SW 1271 (cell line): ENCODE measurements at places on chromosomes 2 and 18.

DNA sequence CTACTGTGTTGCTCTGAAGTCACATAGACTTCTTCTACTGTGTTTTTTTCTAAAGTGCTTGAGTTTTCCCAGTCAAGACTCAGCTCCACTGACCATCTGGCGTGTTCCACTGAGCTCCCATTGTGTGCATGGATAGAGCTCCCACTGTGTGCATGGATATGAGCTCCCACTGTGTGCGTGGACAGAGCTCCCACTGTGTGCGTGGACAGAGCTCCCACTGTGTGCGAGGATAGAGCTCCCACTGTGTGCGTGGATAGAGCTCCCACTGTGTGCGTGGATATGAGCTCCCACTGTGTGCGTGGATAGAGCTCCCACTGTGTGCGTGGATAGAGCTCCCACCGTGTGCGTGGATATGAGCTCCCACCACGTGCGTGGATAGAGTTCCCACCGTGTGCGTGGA is 148.3 kb upstream of the ALKAL2 start:
- DNase-seq, result no peak

DNA sequence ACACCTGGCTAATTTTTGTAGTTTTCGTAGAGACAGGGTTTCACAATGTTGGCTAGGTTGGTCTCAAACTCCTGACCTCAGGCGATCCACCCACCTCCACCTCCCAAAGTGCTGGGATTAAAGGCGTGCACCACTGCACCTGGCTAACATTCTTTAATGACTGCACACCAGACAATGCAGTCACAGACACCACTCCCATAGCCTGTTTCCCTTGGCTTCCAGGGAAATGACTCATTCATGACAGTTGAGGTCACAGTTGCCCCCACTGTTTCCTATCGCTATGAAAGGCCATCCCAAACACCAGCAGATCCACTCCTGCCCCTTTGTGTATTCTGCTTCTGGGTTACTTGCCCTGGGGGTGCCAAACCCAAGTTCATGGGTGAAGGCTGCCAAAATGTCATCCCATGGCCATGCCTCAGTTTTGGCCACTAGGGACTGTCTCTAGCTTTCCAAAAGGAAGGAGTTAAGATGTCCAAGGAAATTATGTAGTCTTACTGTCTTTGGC is 8.7 kb downstream of the CHMP1B start:
- peak; percentile 62 for DNase-seq

GRCh38 chr18:7023581-7023980 is 94.0 kb downstream of the LAMA1 start:
- DNase-seq, result no peak

DNA sequence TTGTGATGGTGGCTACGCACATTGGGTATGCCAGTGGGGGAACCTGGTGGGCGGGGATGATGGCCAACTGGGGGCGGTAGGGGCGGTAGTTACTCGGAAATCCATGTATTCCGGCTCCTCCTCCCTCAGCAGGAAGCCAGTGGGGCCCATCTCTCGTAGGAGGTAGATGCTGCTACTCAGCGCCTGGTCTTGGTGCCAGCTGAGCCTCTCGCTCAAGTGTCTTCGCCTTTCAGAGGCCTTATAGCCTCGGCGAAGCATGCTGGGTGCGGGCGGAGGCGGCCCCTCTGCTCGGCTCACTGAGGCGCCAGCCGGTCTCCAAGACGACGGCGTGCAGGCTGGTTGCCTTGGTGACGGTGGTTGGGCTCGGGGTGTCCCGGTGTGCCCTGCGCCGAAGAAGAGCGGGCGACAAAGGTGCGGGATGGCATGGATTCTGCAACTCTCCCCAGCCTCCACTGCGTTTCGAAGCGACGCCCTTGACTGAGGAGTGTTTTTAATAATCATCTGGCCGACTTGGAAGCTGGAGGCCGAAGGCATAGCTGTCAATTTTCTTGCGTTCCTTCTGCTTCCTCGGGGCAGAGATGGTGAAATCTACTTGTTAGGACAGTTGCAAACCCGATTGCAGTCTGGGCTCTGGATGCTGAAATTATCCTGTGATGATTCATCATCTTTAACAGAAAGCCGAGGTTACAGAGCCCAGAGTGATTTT is at the start of gene ZSWIM2:
Gene ZSWIM2, minus strand, starts transcription at position 298 of the 706 bp plus-strand sequence. Its CDS starts 40 bp downstream, at position 258.
- no peak for DNase-seq

DNA sequence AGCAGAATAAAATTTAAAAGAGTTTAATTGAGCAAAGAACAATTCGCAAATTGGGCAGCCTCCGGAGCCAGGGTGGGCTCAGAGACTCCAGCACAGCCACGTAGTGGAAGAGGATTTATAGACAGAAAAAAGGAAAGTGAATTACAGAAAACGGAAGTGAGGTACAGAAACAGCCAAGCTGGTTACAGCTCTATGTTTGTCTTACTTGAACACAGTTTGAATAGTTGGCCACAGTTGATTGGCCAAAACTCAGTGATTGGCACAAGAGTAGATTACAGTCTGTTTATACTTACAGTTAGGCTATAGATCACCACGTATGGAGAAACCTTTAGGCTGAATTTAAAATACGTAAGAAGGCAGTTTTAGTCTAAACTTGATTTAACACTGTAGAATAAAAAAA is 78.8 kb upstream of the NEDD4L start:
- no peak for DNase-seq

- DNase-seq, result no peak
Observed at GRCh38 chr2:36456227-36457175, 100.9 kb downstream of the CRIM1 start.

GRCh38 chr18:68438983-68439382 is 275.9 kb downstream of the TMX3 start:
- no peak for DNase-seq

DNA sequence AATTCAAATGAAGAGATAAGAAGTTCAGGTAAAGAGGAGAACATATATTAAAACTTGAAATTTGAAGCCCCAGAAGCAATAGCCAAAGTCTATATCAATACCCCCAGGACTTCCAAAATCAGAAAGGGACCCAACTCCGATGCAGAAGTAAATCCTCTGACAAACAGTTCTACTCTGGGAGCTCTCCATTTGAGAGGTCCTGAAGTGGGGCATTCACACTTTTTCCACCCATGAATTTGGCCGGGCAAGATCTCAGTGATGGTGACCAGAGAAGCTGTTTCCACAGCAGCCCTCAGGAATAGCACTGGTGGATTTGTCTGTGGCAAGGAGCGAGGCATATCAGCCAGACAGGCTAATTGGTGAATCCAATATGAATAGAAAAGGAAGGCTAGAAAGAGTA is 313.6 kb upstream of the MC4R start:
- DNase-seq, result no peak

- DNase-seq, result peak; percentile 28
Observed at GRCh38 chr2:237603718-237604362, 13.3 kb upstream of the RAB17 start.

- DNase-seq, result no peak
Observed at GRCh38 chr2:150060341-150060740, 427.1 kb downstream of the RND3 start.

DNA sequence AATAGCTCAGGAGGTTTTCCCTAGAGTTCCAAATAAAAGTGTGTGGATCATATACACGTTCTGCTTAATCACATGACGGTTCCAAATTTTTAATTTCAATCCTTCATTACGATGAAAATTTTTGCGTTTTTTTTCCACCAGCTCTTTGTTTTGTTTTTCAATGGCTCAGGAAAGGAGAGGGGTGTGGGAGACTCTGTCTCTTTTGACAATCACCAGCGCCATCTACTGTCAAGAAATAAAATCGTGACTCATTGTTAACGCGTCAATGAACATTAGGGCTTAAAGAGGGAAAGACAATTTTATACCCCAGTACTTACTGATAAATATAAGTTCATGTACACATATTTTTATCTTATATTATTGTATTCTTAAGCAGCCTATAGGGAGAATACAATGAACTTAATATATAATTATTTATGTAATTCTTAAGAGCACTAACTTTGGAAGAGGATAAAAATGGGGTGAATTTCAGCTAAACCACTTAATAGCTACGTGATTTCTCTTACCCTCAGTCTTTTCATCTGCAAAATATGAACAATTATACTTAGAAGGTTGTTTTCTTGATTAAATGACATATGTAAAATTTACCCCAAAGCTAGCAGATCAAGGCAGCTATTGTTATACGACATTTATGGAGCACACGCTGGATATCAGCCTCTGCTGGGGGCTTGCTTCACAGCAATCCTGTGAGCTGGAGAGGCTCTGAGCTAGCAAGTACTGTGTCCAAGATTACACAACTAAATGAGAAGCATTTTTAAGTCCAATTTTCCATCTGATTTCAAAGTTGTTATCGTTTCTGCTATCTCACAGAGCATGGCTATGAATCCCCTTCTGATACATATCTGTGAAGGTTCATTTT is 47.4 kb upstream of the RMDN2 start:
- peak; percentile 74 for DNase-seq

DNA sequence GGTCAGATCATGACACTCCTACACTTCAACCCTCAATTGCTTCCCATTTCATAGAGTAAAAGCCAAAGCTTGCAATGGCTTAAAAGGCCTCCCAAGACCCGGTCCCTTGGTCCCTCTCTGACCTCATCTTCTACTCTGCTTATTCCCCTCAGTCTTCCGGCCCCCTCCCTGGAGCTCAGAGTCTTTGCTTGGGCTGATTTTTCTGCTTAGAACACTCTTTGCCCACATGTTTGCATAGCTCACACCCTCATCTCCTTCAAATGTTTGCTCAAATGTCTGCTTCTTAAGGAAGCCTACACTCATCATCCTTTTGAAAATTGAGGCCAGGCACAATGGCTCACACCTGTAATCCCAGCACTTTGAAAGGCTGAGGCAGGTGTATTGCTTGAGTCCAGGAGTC is 65.6 kb upstream of the CAPN13 start:
- DNase-seq, result no peak

- DNase-seq, result no peak
Observed at GRCh38 chr2:101432411-101433181, 42.3 kb downstream of the RFX8 start.

DNA sequence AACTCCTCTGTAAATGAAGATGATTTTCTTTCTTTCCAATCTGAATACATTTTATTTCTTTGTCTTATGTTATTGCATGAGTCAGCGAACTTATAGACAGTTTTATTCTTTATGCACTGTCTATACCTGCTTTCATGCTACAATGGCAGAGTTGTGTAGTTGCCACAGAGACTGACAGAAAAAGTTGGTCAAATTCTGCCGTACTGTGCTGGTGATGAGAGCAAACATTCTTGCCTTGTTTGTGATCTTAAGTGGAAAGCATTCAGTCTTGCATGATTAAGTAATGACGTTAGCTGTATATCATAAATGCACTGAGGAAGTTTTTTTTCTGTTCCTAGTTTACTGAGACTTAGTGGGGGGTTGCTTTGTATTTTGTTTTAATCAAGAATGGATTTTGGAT is 32.9 kb downstream of the ZC3H15 start:
- DNase-seq, result no peak

DNA sequence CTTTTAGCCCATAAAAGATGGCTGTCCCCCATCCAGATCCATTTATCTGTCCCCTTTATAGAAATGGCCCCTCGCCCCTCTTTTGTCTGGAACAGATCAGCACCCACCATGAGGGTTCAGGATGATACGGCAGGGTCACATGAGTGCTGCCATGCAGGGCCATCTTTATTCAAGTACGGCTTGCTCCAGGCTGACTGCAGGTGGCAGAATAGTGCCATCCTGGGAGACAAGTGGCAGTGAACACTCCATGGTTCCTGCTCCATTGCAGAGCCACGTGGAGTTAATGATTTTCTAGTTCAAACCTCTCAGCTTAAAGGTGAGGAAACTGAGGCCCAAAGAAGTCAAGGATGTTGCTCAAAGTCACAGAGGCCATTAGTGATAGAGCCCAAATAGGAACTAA is 180.6 kb downstream of the CLIP4 start:
- peak; percentile 9 for DNase-seq

DNA sequence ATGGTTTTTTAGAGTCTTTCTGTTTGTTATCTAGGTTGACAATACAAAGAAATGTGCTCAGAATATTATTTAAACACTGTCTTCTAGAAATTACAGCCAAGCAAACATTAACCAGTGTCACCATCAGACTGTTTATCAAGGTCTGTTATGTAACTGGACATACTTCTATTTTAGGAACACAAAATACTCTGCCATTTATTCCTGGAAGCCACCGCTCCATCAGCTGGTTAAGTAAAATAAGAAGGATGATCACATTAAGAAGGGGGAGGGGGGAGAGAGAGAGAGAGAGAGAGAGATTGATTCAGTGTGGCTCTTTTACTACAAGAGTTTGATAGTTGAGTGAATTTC is 47.9 kb downstream of the MBP start:
- DNase-seq, result no peak

DNA sequence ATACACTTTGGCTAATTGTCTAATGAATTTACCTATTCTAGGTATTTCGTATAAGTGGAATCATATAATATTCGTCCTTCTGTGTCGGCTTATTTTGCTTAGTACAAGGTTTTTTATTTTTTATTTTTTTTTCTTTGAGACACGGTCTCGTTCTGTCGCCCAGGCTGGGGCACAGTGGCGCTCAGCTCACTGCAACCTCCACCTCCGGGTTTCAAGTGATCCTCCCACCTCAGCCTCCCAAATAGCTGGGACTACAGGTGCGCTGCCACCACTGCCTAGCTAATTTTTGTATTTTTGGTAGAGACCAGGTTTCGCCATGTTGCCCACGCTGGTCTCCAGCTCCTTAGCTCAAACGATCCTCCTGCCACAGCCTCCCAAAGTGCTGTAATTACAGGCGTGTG is 38.2 kb downstream of the PCBP1 start:
- DNase-seq, result no peak

DNA sequence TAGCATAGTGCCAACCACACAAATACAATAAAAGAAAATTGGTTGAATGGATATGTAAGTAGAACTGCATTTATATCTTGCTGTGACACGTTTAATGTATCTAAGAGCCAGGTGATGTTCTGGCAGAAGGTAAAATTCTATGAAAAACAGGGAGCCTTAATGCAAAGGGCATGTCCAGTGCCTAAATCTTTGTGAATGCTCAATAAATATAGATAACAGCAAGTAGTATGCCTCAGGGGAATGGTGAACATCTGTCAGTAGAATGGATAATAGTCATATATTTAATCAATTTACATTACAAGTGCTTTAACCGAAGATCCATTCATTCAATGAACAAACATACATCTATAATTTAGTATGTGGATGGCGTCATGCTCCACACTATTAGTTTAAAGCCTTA is 43.7 kb upstream of the NYAP2 start:
- no peak for DNase-seq

DNA sequence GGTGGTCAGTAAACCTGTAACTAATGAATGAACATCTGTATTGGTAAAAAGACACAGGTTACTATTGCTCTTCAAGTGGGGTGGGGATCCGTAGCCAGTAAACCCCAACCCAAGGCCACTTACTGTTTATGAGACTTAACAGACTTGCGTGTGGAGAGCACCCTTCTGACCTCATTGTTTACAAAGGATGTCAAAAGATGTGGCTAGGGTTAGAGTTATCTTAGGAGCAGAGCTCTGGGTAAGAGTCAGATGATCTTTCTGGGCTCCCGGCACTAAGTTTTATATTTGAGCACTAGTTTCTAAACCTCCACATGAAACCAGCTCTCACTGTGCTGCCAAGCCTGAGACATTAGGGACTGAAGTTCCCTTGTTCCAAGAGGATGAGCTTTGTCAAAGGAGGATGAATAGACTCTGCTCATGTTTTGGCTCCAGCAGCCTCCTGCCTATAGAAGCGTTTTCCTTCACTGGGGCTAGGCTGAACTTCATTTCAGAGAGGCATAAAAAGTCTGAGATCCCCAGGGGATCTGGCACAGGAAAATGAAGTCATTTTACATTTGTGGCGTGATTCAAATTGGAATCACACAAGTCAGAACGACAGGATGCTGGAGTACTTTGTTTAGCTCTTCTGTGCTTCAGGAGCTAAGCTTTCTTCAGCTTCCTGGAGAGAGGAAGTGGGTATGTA is 403.1 kb upstream of the TRIB2 start:
- DNase-seq, result no peak

- DNase-seq, result no peak
Observed at GRCh38 chr18:79604913-79605880, 74.4 kb upstream of the CTDP1 start.
